ENCODE measurements at places on chromosomes 2 and 18.

DNA sequence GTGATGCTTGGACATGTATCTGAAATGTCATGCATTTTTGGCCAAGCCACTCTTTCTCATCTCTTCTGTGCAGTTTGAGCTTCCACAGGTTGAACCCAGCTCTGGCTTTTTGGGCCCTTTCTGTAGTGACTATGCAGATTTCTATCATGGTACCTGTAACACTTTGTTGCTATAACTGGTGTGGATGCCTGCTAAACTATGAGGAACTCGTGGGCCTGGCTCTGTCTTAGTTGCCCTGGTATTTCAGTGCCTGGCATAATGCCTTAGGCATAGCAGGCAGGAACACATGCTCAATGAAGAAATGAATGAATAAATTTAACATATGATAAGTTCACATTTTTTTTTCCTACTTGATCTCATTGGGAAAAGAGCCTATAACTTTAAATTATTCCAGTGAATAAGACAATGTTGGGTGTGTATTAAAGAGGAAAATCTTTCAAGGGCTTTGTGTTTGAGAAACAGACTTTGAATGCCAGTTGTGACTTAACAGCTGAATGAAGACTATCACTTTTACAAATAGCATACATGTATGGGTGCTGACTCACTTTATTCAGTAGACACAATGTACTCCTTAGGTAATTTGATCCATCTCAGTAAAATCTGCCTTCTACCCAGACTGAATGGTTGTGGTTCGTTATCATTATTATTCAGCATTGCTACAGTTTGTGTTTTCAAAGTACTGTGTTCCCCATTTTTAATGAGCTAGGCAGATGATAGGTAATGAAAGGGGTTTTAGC lies 86.4 kb upstream of the MAP4K3 start:
- DNase-seq, result no peak

DNA sequence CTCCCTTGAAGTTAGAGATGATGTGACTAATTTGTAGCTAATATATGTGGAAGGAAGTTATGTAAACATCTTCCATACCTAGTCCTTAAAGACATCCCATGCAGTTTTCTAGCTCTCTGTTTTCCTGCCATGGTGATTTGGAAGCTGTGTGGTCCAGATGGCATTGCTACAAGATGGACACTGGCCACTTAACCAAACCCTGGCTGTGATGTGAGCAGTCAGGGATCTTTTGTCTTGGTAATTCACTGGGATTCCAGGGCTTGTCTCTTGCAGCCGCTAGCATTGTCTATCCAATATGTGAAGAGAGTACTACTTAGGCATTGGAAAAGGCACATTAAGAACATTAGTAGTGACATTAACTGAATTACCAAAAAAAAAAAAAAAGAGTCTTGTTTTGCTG lies 139.9 kb upstream of the DOCK10 start:
- DNase-seq, result no peak

- DNase-seq, result no peak
These were observed 590 bp downstream of the EIF2B4 start for GRCh38 chr2:27369471-27370025.

GRCh38 chr2:173520918-173521317 lies 166.2 kb downstream of the CDCA7 start:
- no peak for DNase-seq

DNA sequence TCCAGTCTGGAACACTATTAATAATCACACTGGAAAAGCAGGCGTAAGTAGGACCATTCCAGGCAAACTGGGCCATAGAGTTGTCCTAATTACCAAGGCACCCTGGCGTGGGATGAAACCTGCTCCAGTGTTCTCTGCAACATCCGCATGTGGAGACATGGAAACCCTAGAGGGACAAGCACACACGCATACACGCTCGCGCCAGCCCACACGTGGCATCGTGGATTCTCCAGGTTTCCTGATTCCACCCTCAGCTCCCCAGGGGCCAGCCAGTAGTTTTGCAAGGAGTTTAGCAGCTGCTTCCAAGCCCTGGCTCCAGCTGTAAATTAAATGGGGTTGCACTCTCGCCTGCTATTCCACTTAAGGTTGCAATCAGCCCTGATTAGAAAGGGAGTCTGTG lies 127.7 kb downstream of the DYSF start:
- no peak for DNase-seq

Data from NCI-H1092 (cell line).